ENCODE measurements at places on chromosomes 4 and X. TPM values are rescaled to one million over a fixed set of nuclear protein-coding genes. Genes with fewer than 3 reads are reported as not detected.

TDO2 gene
- total RNA-seq: not detected

DNA sequence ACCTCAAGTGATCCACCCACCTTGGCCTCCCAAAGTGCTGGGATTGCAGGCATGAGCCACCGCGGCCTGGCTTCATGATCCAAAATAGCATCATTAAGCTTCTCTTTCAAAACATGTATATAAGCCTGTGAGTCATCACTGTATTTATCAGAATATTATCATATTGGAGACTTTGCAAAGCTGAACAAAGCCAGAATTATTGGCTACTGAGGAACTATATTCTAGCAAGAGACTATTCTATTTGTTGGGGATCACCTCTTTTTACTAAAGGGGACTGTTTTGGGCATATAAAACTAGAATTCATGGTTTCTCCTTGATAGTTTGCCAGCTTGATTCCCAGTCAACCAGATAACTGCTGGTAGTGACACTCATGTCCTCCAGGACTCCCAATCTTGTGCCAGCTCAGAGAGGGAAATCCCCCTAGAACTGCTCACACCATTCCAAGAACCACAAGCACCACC is 40.1 kb downstream of the TET2 start:
- DNase-seq: peak; percentile 56

DNA sequence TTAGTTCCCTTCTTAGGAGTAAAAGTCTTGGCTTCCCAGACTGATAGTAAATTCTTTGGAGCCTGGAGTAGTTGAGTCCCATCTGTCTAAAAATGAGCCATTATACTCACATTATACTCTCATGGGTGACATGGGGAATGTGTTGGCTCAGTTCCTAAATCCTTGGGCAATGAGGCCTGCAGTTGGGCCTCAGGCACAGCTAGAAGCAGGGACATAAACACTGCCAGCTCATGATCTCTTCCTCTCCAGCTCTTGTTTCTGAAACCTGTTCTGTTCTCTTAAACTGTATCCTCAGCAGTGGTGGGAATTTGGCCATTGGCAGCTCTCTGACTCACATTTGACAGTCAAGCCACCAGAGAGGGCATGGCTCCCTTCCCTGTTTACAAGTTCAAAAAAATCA is 212.5 kb downstream of the SPATA18 start:
- DNase-seq: no peak

DNA sequence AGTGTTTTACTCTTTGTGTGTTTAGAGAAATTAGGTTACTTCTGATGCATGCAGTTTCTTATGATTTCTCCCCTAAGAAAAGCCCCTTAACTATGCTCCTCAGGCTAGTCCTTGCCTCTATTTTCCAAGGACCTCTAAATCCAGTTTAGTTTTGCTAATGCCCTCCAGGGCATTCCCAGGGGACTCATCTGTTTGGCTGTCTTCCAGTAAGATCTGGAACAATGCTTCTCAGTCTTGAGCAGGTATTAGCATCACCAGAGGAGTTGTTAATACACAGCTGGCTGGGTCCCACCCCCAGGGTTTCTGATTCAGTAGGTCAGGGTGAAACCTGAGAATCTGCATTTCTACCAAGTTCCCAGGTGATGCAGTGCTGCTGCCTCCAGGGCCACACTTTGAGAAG is 56.9 kb downstream of the OTC start:
- no peak for DNase-seq

GRCh38 chrX:13923845-13924244 is 105.8 kb downstream of the GEMIN8 start:
- no peak for DNase-seq

RXFP1 gene
- total RNA-seq: not detected

DNA sequence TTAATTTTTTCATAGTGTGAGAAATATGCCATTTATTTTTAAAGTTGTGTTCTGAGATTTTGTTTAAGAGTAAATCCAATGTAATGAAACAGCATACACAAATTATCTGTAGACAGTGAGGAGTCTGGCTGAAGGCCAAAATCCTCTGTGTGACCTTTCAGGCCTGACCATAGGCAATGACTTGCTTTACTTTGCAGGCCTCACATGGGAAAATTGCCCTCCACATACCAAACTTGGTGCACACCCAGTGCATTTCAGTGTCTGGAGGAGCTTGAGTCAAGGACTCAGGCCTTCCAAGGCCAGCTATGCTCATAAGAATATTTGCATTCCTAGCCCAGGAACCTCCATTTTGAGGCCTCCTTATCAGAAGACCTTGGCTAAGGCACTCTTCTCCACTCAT is 430.1 kb downstream of the GABRG1 start:
- DNase-seq: no peak

VCX3A gene
- total RNA-seq: not detected

DNA sequence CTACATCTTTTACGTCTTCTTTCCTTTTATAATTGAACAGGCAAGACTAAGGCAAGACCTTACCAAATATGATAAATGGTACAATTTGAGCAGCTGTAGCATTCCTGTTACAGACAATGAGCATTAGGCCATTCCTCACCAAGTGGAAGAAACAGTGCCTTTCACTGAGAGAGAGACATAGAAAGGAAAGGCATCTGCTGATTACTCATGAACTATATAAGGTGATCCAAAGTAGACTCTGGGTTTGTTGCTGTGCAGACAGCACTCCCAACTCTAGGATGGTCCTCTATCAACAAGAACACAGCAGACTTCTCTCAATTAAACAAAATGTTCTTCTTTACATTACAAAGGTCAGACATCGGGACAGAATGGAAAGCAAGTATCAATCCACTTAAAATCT is 91.9 kb downstream of the FAM13A start:
- DNase-seq: no peak

GRCh38 chr4:77959566-77960338 is 97.1 kb downstream of the MRPL1 start:
- DNase-seq: peak; percentile 70

- DNase-seq: no peak
These were observed 1101.0 kb upstream of the PCDH7 start for GRCh38 chr4:29619168-29619567.

- DNase-seq: peak; percentile 83
These were observed 279.2 kb upstream of the FGF16 start for GRCh38 chrX:77167993-77168392.

DNA sequence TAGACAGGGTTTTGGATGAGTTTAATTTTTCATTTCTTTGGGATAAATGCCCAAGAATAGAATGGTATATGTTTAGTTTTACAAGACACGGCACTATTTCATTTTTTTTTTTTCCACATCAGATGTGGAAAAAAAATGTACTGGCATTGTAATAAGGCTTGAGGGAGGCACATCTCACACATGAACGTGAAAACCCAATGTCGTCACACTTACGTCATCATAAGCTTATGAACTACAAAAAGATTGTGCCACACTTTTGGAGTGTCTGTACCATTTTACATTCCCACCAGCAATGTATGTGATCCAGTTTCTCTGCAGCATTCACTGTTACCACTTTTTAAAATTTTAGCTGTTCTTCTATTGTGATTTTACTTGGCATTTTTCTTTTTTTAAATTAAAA is 74.2 kb downstream of the TAF1 start:
- DNase-seq: no peak

DNA sequence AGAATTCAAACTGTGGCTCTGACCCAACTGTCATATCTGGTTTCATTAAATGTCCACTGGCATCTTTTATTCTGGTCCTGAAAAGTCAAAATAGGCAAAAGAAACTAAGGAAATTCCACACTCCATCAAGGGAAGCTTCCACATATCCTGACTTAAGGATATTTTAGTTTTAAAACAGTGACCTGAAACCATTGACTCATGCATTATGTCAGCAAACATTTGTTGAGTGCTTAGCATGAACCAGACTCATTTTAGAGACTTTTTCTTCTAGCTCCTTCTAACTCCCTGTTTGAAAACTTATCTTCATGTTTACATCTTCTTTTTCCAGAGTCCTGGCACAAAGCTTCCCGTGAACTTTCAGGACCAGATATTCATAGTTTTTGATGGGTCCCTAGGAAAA is 6.9 kb upstream of the CXCL1 start:
- peak; percentile 44 for DNase-seq

- no peak for DNase-seq
These were observed 156.8 kb upstream of the STS start for GRCh38 chrX:6990552-6991193.

DNA sequence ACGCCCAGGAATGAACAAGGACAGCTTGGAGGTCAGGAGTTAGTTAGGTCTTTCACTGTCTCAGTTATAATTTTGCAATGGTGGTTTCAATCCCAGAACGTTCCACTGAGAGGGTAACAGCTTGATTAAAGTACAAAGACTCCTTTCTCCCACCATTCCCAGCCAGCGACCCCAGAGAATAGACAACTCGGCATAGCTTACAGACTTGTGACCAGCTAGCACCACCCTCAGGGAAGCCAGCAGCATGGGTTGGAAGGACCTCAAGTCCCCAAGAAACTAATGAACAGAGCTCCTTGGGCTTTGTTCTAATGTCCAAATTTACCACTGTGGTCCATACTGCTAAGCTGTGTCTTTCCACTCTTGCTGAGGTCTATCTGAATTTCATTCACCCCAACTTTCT is 72.0 kb upstream of the MED14 start:
- DNase-seq: no peak

- no peak for DNase-seq
These were observed 56.5 kb upstream of the PGM2 start for GRCh38 chr4:37770016-37770415.

SHOX gene
- not detected for total RNA-seq

TRIM61 gene
- total RNA-seq: not detected

DNA sequence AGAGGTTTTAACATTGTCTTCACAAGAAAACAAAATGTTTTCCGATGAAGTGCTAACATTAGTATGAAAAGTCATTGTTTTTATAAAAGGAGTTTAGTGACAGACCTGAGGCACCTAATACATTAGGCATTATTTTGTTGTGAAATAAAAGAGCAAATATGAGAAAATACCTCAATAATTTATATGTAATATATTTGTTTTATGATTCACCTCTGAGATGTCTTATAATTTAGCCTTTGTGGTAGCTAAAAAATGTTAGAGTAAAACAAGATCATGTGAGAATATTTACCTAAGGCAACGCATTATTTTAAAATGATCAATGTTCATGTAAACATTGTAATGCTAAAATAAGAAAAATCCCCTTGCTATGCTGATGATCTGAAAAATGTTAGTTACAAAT is 100.9 kb upstream of the WDFY3 start:
- DNase-seq: no peak

- no peak for DNase-seq
These were observed 286.3 kb downstream of the PDGFC start for GRCh38 chr4:156685308-156685707.

GRCh38 chr4:77001907-77002306 is 52.4 kb downstream of the SEPTIN11 start:
- DNase-seq: peak; percentile 85

DNA sequence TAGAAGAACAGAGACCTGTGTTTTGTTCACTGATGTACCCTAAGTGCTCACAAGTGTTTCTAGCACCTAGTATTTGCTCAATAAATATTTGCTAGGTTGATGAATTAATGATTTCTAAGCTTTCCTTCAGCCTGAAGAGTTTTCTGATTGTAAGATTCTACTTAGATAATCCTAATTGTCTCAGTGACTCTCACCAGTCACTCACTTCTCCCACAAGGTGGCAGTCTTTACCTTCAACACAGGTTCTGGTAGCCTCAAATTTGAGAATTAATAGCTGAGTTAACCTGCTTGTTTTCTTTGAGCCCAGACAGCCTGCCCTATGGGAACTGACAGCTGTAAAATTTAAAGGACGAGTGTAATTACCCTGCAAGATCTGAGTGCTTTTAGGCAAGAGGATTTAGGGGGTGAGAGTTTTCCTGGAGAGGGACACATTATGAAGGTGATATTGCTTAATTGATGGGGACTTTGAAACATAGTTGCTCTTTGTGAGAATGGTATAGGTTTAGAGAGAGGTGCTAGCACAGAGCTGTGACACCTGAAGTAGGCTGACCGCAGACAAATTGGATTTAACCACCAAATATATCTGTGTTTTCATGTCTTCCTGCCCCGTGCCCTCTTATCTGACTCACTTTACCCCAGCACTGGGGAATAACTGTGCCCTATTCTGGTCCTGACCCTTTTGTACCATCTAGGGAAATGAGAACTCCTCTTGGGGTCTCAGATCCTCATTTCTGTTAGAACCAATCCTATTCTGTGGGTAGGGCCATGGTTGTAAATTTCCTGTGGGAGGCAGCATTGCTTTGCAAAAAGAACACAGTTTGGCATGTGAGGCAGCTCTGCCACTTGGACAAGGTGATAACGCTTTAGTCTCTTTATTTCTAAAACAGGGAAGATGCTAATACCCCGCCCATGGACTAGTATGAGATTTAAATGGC is 27.7 kb downstream of the CD38 start:
- DNase-seq: peak; percentile 79

GRCh38 chr4:155758481-155759371 is at the start of gene GUCY1B1:
TSS of gene GUCY1B1 (plus strand) at chr4:155759021. CDS start at chr4:155759141, 120 bp downstream.
- DNase-seq: peak; percentile 94

PITX2 gene
- under 0.01 TPM for total RNA-seq

ZXDA gene
- total RNA-seq: 6.1 TPM

GRCh38 chr4:182748949-182749348 is 168.2 kb downstream of the DCTD start:
- peak; percentile 38 for DNase-seq

- no peak for DNase-seq
These were observed 66.3 kb upstream of the ADGRG2 start for GRCh38 chrX:19188566-19188965.

USP51 gene
- 0.87 TPM for total RNA-seq

- DNase-seq: no peak
These were observed 86.5 kb upstream of the OTUD4 start for GRCh38 chr4:145266881-145267280.

Measured in lung microvascular endothelial cell (primary cell).